ENCODE measurements at places on chromosomes 5 and 9.

DNA sequence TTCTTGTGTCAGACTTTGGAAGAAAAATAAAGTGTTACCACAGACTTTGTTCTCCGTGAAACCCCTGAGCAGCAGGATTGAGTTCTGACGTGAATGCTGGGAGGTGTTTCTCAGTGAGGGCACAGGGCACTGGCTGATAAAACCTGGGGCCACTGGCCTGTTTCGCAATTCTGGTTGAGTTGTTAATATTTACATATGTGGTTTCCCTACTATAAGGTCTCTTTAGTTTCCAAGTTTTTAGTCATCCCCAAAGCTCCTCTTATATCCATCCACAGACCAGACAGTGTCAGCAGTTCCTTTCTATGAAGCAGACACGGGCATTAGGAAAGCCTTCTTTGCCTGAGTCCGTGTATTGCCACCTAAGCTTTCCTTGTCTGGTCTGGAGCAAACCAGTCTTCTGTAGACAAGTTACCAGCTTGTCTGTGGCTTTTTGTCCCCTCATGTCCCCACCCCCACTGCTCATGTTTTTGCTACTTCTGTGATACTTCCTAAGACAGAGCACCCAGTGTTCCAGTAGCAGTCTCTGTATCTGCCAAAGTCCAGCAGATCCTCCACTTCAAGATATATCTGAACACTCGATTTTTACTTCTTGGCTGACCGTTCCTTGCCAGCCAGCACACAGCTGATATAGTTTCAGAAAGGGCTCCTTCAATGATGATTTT lies 42.0 kb downstream of the ACO1 start:
- DNase-seq = no peak

DNA sequence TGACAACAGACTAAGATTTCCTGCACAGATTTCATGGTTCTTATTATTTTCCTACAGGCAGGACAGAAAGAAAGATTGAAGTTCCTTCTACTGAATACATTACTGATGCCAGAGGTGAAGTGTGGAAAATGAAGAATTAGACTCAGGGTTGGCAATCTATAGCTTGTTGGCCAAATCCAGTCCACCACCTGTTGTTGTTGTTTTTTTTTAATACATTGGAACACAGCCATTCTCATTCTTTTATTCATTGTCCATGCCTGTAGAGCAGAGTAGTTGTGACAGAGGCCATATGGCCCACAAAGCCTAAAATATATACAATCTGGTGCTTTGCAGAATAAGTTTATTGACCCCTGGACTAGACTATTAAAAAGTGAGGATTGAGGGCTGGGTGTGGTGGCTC lies 5.8 kb upstream of the PLPPR1 start:
- no peak for DNase-seq

- DNase-seq = no peak
These were observed 110.9 kb downstream of the LIFR start for GRCh38 chr5:38445374-38446028.

- no peak for DNase-seq
These were observed 623.3 kb downstream of the HINT1 start for GRCh38 chr5:130541617-130542221.

GRCh38 chr5:140356853-140357725 lies 2.9 kb upstream of the SLC4A9 start:
- no peak for DNase-seq

DNA sequence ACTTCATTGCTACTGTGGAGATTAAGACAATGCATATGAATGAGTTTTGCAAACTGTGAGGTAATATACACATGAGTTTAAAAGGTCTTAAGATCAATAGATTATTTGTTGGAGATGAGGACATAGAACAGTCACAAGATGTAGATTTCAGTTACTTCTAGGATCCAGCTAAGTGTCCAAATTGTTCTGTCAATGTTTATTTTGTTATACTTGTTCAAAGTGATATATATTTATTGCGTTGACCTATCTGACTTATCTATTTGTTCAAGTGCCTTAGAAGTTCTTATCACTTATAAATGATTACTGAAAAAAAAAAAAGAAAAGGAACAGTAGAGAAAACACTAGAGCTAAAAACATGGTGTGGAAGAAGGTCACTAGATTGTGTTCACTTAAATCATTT lies 75.6 kb upstream of the GRIN3A start:
- no peak for DNase-seq

DNA sequence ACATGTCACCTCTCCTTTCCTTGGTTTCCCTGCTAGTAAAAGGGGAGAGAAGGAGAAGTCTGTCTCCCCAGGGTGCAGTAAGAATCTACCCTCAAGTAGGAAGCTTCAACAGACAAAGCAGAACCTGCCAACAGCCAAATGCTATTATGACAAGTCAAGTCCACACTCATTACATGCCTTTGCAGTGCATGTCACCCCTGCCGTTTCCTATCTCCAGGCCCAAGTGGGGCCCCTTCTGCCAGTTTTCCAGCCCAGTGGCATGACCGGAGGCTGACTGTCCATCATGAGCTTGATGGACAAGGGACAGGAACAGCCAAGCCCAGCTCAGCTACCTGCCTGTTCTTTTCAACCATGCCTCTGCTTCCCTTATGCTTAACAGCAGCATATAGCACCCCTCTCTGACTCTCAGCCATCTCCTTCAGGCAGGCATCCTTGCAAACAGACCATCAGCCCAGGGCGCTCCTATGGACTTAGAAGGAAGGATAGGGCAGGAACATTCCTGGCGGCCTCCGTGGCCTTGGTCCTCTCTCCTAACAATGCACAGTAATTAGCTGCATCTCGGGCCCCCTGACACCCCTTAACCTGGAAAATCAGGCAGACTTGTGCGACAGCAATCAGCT lies 107.2 kb upstream of the RAD23B start:
- no peak for DNase-seq

- no peak for DNase-seq
These were observed 36.9 kb downstream of the SCAI start for GRCh38 chr9:125106285-125106893.

DNA sequence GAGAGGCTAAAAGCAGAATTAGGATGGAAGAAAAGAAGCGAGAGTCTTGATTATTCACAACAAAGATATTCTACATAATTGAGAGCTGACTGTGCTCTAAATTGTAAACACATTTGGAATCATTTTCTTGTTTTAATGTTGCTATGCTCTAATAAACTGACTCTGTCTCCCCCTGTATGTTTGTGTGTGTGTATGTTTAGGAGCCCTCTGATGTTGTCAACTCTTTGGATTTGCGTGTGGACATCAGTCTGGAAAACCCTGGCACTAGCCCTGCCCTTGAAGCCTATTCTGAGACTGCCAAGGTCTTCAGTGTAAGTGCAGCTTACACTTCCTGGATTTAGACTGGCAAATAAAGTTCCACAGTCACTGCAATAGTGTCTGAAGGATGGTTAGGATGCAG lies 37.8 kb downstream of the MOCS2 start:
- no peak for DNase-seq

GRCh38 chr5:173859408-173860159 lies 28.6 kb upstream of the CPEB4 start:
- no peak for DNase-seq

GRCh38 chr5:32358611-32359010 lies 45.9 kb upstream of the MTMR12 start:
- DNase-seq = no peak

DNA sequence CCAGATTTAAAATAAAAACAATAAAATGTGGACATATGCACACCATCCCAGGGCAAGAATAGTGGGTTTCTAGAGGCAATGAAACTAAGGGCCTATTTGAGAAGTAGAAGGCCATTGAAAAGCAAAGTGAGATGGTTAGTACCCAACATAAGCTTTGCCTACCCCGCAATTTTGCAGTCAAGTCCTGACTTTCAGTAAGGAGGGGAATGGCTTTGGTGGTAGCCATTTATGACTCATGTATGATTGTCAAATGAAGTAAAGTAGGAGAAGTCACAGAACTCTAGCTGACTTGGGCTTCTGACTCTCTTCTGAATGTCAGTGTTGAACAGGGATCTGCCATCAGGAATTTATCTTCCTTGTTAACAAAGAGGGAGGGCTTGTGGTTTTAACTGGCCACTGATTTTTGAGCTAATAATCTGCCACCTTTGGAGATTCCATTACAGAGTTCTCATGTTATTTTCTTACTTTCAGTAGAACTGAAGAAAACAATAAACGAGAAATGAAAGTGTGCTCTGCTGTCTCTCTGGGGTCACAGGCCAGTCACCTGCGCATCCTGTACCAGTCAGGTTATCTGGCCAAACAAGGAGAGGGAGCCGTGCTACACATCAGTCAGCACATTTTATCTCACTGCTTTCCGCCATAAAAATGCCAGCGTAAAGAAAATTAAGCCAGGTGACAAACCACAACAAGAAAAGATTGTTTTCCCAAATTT lies 14.3 kb upstream of the SNCAIP start:
- DNase-seq = no peak

DNA sequence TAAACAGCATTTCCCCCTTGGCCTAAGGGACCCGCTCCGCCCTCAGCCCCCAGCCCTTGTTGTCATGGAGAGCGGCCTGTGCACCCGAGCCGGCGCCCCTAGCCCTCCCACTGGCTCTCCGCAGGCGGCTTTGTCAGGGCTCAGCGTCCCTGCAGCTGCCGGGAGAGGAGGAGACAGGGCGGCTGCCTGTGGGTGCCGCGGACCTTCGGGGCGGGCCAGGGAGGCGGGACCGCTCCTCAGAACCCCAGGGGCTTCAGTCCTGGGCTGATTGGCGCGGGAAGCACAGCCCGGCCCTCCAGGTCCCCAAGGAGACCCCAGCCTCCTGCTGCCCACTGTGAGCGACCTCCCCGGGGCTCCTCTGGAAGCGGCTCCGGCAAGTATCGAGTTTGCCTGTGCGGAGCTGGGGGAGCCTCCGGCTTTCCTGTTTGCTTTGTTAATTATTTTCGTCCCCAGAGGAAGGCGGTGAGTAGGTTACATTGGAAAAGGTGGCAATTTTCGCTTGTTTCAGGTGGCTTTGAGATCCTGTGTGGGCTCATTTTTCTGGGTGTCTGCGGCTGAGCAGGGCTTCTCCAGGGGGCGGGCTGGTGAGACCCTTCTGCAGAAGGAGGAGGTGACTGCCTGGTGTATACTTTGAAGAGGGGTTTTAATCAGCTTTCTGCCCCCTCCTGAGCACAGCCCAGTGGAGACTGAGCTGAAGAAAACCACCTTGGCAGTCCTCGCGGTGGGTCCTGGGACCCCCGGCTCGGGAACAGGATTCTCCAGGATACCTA lies at the start of gene FGD3:
Gene FGD3, plus strand, starts transcription at position 256 of the 770 bp plus-strand sequence. CDS start 28,734 bp downstream, outside the sequence.
- DNase-seq = no peak

GRCh38 chr5:142293486-142293885 lies 31.3 kb downstream of the SPRY4 start:
- no peak for DNase-seq

All from forelimb muscle (tissue), 1 donor.